DMS79 (cell line): ENCODE measurements at places on chromosomes 5 and 9.

DNA sequence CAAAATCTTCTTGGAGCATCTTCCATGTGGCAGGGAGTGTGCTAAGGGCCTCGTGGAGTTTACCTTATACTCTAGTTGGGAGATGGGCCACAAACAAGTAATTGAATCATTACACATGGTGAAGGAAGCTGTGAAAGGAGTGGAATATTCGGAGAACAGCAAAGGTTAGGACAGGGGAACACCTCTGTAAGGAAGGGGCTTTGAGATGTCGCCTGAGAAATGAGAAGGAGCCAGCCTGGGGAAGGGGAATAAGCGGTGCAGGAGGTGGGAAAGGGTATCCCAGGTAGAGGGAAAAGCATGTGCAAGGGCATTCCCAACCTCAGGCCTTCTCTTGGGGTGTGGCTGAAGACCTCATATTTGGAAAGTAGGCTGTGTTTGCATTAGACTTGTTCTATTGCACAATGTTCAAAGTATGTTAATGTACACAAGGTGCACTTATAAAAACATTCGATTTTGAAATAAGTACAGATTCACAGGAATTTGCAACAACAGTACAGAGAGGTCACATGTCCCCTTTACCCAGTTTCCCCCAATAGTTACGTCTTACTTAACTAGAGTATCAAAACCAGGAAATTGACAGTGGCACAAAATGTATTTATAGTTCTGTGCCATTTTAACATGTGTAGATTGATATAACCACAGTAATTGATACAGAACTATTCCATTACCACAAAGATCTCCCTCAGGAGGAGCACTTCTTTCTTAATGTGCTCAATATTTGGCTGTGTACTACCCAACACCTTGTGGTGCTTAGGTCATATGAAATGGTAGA, 2.4 kb upstream of the STOM start:
- no peak for DNase-seq

GRCh38 chr5:38291355-38291754, 33.0 kb downstream of the EGFLAM start:
- no peak for DNase-seq

DNA sequence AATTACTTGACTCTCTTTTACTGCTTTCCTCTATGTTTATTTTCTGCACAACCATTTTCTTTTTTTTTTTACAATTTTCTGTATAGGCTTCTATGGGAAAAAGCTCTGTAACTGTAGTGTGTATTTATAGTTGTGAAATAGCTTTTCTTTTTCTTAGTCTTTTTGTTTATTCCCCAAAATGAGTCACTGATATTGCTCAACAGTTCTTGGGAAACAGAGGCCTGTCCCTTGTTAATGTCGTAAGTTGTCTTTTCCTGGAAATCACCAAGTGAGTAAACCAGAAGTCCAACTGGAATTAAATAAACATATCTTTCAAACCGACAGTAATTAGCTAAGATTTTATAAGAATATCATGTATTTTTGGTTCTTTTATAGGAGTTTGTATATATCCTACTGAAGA, 325.1 kb upstream of the PRR16 start:
- no peak for DNase-seq

DNA sequence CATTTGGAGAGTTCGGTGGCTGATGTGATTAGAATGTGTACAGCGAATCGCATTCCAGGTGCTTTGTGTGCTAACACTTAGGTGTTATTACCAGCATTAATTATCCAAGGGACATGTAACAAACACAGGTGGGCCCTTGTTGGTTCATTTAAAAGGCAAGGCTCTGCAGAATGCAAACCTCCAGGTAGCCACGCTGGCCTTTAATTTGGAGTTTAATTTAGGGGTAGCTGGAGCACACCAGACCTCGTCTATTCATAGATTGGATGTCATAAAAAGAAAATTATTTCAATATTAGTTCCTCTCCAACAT, 191.1 kb downstream of the MAT2B start:
- DNase-seq = no peak

DNA sequence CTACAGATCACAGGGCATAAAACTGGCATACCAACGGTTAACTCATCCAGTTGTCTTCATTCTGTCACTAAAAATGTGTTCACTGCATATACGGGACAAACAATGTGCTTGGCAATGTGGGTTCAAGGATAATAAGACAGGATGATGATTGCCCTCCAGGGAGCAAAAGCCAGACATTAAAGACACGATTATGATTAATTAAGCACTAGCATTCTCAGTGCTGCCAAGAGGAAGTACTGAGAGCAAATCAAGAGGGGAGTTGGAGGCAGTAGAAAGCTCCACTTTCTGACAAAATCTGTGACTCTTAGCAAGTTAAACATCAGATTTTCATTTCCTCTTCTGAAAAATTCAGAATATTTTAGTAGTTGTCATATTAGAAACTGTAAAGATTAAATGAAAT, 9.0 kb upstream of the IFNA8 start:
- DNase-seq = no peak

GRCh38 chr9:135505406-135506187, 5.1 kb downstream of the MRPS2 start:
- no peak for DNase-seq

DNA sequence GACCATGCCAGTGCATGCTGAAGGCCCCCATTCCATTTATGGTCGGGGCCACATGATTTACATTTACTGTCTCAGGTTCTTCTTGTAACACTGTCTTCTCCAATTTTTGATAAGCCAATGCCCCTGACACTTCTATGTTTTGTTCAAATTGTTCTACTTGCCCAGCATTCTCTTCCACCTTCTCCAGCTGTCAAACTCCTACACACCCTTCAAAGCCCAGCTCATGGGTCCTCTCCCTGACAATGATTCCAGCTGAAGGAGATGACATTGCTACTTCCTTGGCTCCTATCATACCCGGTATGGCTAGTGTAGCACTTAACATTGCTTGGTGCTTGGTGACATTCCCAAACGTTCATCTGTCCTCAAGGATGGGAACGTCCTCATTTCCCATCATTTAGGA, 41.1 kb upstream of the KCNMB1 start:
- no peak for DNase-seq

DNA sequence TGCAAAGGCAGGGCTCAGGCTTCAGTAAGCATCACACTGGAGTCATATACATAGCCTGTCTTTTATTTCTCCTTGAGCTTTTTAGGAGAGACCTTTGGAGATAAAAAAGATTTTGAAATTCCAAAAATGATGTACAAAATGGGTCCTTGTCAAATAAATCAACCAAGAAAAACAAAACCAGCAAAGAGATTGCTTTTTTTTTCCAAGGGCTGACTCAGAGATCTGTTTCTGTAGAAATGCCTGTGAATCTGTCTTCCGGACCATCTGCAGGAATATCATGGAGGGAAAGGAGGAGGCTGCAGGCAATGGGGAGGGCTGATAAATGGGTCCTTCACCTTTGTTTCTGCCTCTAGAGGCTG, 77.4 kb downstream of the SLIT3 start:
- DNase-seq = no peak

DNA sequence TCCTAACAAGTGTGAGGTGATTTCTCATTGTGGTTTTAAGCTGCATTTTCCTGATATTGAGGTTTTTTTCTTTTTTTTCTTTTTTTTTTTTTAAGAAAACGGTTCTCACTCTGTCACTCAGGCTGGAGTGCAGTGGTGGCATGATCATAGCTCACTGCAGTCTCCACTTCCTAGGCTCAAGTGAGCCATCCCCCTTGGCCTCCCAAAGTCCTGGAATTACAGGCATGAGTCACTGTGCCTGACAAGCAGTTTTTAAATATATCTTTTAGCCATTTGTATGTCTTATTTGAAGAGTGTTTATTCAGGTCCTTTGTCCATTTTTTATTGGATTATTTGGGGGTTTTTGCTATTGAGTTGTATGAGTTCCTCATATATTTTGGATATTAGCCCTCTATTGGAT, 53.8 kb downstream of the GCNT1 start:
- no peak for DNase-seq

DNA sequence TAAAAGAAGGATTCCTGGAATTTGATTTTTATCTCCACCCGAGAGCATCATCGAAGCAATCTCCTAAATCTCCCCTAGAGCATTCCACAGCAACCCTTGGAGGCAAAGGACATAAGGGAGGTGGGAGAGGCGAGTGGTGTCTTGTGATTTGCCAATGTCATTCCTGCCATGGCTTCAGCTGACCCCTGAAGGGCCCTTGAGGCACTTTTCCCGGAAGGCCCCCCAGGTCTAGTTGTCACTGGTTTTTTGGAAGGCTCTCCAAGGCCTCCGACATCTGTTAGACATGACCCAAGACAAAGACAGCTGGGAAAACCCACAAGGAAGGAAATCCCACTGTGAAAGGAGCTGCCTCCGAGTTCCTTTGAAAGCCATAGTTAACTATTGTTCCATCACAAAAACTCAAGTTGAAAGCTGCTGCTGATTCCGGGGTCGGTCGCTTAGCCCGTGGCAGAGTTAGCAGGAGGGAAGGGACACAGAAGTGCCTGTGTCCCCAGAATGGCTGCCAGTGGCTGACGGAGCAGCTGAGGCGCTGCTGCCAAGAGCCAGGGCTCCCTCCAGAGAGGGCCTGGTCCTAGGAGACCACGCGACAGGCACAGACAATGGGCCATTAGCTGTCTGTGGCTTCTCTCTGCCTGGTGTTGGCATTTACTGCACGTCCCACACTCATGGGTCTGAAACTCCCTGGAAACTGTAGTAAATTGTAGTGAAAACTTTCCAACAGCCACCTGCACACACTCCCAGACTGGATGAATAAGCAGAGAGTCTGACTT, 24.4 kb upstream of the TRIO start:
- DNase-seq = no peak

DNA sequence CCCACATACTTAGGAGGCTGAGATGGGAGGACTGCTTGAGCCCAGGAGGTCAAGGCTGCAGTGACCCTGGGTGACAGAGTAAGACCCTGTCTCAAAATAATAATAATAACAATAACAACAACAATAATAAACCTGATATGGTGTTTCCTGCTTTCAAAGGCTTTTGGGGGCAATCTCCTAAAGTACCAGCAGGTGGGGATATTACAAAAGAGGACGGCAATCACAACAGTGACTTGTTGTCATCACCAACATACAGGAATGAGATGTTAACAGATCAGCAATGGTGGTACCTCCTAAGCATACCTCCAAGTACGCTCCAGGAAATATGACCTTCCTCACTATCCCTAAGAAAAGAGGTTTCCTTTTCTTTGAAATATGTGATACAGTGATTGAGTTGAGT, 91.1 kb upstream of the RNF180 start:
- no peak for DNase-seq

DNA sequence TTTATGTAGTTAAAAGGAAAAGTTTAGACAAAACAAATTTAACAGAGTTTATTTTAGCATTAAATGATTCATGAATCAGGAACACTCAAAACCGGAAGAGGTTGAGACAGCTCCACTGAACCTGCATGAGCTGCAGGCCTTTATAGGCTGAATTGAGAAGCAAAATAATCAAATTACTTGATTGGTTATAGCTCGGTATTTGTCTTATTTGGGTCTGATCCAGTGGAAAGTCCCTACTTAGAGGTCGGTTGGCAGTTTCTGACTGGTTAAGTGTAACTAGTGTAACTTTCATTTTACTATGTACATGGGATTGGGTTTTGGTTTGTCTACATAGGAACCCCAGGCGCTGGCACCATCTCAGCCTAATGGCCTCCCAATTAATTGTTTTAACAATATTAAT, 74.1 kb upstream of the PIK3R1 start:
- no peak for DNase-seq

DNA sequence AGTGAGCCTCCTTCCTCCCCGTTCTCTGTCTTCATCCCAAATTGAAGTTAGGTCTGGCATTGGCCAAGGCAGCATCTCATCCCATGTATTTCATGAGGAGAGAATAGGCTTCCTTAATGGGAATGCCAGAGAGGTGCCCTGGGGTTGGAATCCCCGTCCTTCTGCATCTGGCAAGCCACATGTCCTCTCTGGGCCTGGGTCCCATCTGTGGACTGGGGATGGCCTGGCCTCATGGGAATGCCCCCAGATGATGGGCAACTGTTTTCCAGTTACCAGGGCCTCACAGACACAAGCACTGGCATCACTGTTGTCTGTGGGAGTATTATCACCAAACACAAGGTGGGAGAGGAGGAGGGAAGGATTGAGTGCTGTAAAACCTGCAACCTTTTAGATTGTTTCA, 153.9 kb downstream of the FSTL4 start:
- DNase-seq = no peak

DNA sequence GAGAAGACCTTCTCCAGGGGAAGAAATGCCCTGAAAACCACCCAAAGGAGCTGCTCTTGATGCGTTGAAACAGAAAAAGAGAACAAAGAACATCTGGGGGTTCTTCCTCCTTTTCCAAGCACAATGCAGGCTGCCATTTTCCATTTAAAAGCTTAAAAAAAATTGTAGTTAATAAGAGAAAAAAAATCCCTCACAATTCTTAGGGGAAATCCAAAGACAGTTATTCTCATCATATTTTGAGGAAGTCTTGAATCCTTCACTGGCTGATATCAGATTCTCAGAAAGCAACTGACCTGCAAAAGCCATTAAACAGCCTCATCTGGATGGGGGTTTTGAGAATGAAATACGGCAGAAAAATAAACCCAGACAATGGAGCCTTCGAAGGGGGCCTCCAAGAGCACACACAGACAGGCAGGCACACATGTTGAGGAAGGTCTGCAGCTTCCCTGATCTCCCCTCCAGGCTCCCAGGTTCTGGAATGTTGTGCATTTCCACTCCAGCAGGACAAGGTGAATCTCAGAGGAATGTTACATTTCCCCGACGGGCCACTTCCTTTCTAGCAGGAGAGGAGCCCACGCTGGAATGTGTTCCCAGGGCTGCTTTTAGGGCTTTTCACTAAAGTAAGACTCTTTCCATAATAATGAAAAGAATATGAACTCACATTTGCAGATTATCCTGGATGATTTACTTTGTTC, 159.4 kb upstream of the S1PR3 start:
- DNase-seq = no peak

DNA sequence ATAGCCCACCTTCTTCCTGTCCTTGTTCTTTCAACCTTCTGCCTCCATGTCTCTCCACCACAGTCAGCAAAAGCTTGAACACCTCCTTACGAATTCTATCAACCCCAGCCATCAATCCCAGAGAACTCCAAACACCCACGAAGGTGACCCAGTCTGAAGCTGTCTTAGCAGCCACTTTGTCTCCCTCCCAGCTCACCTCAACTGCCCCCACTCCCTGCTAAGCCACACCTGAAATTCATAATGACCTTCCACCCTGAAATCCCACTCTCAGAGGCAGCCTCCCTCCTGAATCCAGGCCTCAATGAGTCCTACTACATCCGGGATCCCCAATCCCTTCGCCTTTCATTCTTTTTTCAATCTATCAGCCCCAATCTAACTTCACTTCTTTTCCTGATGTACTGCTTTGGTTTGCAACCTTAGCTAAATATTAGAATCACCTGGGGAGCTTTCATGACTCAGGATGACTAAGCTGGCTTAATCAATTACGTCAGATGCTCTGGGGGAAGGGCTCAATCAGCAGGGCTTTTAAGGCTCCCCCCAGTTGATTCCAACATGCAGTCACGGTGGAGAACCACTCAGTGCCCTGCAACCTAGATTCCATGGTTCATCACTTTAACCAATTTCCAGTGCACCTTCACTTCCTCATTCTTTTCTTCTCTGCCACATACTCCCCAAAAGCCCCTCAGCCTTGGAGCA, 32.2 kb downstream of the BHMT start:
- no peak for DNase-seq
